ENCODE measurements at places on chromosomes 6 and 20.

DNA sequence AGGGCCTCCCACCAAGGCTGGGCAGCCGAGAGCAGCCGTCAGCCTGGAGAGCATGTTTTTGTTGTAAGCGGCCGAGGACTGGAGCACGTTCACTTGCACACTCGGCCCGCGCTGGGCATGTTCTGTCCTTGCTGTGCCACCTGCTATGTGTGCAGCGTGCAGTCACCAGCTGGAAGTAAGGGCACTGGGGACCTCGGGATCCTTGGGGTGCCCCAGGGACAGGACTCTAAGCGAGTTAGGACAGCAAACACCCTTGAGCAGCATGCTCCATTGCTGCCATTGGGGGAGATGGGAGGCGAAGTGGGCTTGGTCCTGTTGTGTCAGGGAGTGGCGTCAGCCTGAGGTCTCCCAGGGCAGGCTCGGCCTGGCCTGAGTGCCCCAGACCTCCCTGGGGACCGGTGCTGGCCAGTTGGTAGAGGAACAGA lies 18.6 kb downstream of the DYNLT1 start:
- no peak for DNase-seq

GRCh38 chr6:62345446-62345845 lies 59.4 kb upstream of the KHDRBS2 start:
- no peak for DNase-seq

DNA sequence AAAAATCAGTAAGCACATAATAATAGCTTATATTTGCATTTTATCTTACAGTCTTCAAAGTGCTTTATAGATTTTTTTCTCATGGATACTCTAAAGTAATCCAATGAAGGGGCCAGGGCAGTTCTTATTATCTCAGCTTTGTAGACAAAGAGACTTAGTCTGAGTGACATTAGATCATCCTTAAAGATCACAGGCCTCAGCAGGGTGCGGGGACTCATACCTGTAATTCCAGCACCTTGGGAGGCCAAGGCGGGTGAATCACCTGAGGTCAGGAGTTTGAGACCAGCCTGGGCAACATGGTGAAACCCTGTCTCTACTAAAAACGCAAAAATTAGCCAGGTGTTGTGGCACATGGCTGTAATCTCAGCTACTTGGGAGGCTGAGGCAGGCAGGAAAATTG lies 14.5 kb downstream of the FERMT1 start:
- no peak for DNase-seq

DNA sequence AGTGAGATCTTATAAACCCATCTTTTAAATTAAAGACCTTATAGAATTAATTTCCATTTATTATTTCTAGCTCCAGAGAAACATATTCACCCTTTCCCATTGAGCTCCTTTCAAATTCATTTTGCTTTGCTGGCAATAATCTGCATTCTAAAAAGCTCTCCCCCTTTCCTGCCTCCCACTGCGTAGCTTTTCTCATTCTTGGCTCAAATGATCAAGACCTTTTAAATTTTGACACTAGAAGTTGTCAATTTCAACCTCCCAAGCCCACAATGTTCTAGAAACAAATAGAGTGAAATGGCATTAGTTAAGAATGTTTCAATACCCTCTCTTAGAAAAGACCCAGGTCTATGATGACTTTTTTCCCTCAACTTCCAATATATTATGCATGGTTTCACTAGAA lies 186.9 kb downstream of the AKAP7 start:
- DNase-seq, result no peak

DNA sequence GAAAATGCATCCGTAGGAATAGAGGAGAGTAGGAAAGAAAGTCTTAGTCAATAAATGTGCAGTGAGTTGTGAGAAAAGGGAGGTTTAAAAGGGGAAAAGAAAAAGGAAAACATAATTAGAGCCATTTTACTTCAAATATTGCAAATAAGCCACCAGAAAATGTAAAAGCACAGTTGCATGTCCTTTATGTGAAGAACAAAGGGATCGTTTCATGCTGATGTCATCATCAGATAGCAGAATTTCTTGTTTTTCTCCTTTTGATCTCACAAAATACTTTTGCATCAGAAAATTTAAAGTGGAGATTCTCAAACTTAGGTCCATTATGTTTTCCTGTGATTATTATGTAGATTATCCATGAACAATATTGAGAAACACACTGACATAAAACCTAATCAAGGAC lies 166.7 kb downstream of the HAO1 start:
- no peak for DNase-seq

DNA sequence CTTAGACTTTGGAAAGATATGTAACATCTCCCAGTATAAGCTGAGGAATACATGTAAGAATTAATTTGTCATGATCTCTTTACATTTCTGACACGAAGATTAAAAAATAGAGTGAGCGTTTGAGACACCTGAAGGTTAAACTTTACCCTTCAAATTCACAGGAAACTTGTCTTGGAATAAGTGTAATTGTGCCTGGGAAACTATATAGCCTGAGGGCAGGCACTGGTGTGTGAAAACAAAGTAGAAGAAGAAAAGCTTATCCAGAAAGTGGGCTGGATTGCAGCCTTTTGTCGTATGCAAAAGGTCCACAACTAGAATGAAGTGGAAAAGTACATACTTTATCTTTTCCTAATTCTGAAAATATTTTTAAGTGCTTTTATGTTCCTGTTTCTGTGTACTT lies 275.7 kb upstream of the TCF21 start:
- no peak for DNase-seq

- no peak for DNase-seq
Observed at GRCh38 chr6:111803371-111803770, 69.9 kb downstream of the FYN start.

DNA sequence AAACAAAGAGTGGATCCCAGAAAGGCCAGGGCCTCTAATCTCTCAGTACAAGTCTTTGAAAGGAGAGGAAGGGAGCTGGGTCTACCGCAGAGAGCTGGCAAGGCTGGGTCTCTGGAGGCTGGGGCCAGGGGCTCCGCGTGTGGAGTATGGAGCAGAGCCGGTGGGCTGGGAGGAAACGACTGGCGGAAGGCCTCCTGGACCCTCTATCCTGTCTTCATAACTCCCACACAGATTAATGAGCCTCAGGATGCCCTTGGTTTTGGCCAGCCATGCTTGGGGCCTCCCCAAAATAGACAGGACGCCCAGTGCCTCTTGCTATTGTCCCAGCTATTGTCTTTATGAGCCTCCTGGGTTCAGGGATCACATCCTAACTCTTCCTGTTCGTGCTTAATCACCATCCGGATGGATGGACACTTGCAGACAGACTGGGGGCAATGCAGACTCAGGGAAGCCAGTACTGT lies 306.4 kb downstream of the DHX35 start:
- DNase-seq, result no peak

All from NCI-H2107 (cell line).